ENCODE measurements at places on chromosomes 1 and 21. TPM values are rescaled to one million over a fixed set of nuclear protein-coding genes. Genes with fewer than 3 reads are reported as not detected.

- H3K27ac ChIP-seq, result no peak overlapping the region
- peaks cover 19% of the 10 kb centered on the region for H3K36me3 ChIP-seq
- DNase-seq, result no peak
- H3K4me3 ChIP-seq, result no peak overlapping the region
Observed at GRCh38 chr1:165635823-165636222, 4.8 kb downstream of the MGST3 start.

GRCh38 chr1:207486198-207486597 lies 9.8 kb upstream of the CR1 start:
- H3K27me3 ChIP-seq, result peaks cover 20% of the 10 kb centered on the region
- DNase-seq, result no peak
- no peaks in the 10 kb centered on the region for H3K36me3 ChIP-seq
- H3K4me3 ChIP-seq, result no peak overlapping the region
- H3K4me1 ChIP-seq, result no peaks in the 10 kb centered on the region

GRCh38 chr1:175073633-175074032 lies 6.0 kb downstream of the TNN start:
- DNase-seq, result peak; percentile 71
- H3K36me3 ChIP-seq, result no peaks in the 10 kb centered on the region
- H3K27me3 ChIP-seq, result no peaks in the 10 kb centered on the region
- H3K4me3 ChIP-seq, result no peak overlapping the region
- no peaks in the 10 kb centered on the region for H3K4me1 ChIP-seq
- H3K27ac ChIP-seq, result no peak overlapping the region

- H3K27ac ChIP-seq, result no peak overlapping the region
- no peak overlapping the region for H3K4me3 ChIP-seq
- H3K27me3 ChIP-seq, result no peaks in the 10 kb centered on the region
- no peaks in the 10 kb centered on the region for H3K36me3 ChIP-seq
- H3K4me1 ChIP-seq, result no peaks in the 10 kb centered on the region
Observed at GRCh38 chr1:6082430-6082971, 36.8 kb downstream of the KCNAB2 start.

- peak overlapping the region; percentile 83 for H3K27ac ChIP-seq
- no peaks in the 10 kb centered on the region for H3K4me1 ChIP-seq
- H3K4me3 ChIP-seq, result peak overlapping the region; percentile 89
- peak; percentile 87 for DNase-seq
- peaks cover 19% of the 10 kb centered on the region for H3K36me3 ChIP-seq
Observed at GRCh38 chr1:150234566-150235293, 1.2 kb downstream of the ANP32E start.

DNA sequence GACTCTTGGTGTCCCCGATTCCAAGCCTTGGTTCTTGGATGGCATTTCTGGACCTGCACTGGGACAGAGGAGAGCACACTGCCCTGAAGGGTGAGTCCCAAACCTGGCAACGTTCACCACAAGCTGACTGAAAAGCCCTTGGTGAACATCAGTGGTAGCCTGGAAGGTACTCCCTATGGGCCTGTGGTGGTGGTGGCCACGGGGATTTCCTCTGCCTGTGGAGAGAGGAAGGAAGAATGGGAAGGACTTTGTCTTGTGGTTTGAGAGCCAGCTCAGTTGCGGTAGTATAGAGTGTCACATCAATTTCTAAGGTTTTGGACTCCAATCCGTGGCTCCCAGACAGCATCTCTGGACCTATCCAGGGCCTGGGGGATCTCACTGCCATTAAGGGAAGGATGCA lies 50.7 kb downstream of the DNAH14 start:
- no peaks in the 10 kb centered on the region for H3K36me3 ChIP-seq
- no peaks in the 10 kb centered on the region for H3K27me3 ChIP-seq
- H3K27ac ChIP-seq, result no peak overlapping the region
- no peaks in the 10 kb centered on the region for H3K4me1 ChIP-seq

GRCh38 chr1:9070486-9070885 lies 1.1 kb upstream of the SLC2A5 start:
- H3K36me3 ChIP-seq, result no peaks in the 10 kb centered on the region
- H3K27me3 ChIP-seq, result no peaks in the 10 kb centered on the region
- H3K4me3 ChIP-seq, result no peak overlapping the region
- no peaks in the 10 kb centered on the region for H3K4me1 ChIP-seq
- DNase-seq, result no peak

DNA sequence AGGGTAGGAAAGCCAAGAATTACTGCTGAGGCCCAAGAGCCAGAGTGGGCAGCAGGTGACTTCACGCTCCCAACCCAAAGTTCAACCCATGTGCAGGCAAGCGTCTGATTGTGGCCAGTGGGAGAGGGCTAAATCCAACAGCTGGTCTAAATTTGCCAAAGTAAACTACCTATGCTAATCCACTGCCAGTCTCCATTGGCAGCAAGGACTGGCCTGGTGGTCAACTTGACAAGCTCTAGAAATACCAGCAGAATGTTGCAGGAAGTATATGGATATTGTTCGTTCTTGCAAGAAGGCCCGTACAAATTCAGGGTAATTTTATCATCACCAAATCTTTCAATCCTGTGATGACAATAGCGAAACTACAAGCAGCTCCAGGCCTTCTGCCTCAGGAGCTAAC lies 1.5 kb downstream of the TMEM63A start:
- no peak overlapping the region for H3K27ac ChIP-seq
- no peaks in the 10 kb centered on the region for H3K27me3 ChIP-seq
- H3K4me3 ChIP-seq, result peak overlapping the region; percentile 90

GRCh38 chr1:65229201-65229600 lies 80.1 kb upstream of the DNAJC6 start:
- H3K4me3 ChIP-seq, result no peak overlapping the region
- no peaks in the 10 kb centered on the region for H3K4me1 ChIP-seq
- H3K36me3 ChIP-seq, result peaks cover 26% of the 10 kb centered on the region
- DNase-seq, result no peak
- H3K27ac ChIP-seq, result no peak overlapping the region

GRCh38 chr21:33969581-33969980 lies 54.0 kb upstream of the ATP5PO start:
- no peak overlapping the region for H3K4me3 ChIP-seq
- H3K4me1 ChIP-seq, result no peaks in the 10 kb centered on the region
- no peak overlapping the region for H3K27ac ChIP-seq
- H3K27me3 ChIP-seq, result no peaks in the 10 kb centered on the region
- DNase-seq, result no peak
- no peaks in the 10 kb centered on the region for H3K36me3 ChIP-seq

The LCE2B gene
- total RNA-seq, result not detected
